Large intestine (tissue), 12 donors: ENCODE measurements at places on chromosomes 16 and 17. TPM values are rescaled to one million over a fixed set of nuclear protein-coding genes. Genes with fewer than 3 reads are reported as not detected.

DNA sequence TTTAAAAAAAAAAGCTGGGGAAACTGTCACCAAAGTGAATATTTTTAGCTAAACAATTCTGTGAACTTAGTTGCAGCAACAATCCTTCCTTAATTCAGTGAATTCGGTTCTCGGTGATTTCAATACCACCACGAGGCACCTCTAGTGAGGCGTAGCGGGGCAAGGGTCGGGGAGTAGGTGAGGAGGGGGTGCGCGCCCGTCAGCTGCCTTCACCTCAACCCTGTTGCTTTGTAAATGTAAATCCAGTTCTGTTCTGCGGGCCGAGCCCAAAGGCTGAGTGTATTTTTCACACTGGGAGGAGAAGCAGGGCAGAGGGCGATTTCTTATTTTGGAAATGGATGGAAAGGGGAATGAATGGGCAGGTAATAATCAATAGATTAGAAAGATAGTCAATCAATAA, 17.4 kb downstream of the SALL1 start:
- no peak for DNase-seq

- DNase-seq = no peak
Measured at GRCh38 chr16:1137604-1138003, 15.3 kb upstream of the CACNA1H start.

DNA sequence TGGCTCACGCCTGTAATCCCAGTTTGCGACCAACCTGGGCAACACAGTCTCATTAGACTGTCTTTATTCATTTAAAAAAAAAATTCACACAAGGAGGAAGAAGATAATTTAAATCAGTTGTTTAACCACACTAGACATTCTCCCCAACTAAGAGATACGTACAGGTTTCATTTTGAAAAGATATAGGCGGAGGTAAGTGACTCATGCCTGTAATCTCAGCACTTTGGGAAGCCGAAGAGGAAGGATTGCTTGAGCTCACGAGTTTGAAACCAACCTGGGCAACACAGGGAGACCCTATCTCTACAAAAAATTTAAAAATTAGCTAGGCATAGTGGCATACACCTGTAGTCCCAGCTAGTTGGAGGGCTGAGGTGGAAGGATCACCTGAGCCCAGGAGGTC, 5.3 kb downstream of the CMTM4 start:
- no peak for DNase-seq

- no peak for DNase-seq
Measured at GRCh38 chr17:40243761-40244160, 24.7 kb downstream of the WIPF2 start.

Gene RASL10B
- 2.9 TPM for polyA plus RNA-seq
